DMS153 (cell line): ENCODE measurements at places on chromosomes 3 and 15.
A peak's percentile ranks its signal among the peaks of the same experiment; 100 is the strongest.

DNA sequence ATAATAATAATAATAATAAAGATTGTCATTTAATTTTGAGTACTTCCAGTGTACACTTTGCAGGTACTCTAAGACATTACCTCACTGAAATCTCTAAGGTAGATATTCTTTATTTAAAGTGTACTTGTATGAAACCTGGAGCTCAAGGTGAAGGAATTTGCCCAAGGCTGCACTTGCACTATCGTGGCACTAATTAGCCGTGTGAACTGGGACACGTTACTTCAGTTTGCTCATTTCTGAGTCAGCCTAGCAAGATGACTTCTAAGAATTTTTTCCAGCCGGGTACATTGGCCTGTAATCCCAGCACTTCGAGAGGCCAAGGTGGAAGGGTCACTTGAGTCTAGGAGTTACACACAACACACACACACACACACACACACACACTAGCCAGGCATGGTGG is 33.5 kb downstream of the MLH1 start:
- DNase-seq, result no peak

GRCh38 chr3:55826731-55827496 is 339.8 kb upstream of the WNT5A start:
- DNase-seq, result no peak

GRCh38 chr3:150238995-150239619 is 169.0 kb upstream of the TSC22D2 start:
- DNase-seq, result peak; percentile 51

DNA sequence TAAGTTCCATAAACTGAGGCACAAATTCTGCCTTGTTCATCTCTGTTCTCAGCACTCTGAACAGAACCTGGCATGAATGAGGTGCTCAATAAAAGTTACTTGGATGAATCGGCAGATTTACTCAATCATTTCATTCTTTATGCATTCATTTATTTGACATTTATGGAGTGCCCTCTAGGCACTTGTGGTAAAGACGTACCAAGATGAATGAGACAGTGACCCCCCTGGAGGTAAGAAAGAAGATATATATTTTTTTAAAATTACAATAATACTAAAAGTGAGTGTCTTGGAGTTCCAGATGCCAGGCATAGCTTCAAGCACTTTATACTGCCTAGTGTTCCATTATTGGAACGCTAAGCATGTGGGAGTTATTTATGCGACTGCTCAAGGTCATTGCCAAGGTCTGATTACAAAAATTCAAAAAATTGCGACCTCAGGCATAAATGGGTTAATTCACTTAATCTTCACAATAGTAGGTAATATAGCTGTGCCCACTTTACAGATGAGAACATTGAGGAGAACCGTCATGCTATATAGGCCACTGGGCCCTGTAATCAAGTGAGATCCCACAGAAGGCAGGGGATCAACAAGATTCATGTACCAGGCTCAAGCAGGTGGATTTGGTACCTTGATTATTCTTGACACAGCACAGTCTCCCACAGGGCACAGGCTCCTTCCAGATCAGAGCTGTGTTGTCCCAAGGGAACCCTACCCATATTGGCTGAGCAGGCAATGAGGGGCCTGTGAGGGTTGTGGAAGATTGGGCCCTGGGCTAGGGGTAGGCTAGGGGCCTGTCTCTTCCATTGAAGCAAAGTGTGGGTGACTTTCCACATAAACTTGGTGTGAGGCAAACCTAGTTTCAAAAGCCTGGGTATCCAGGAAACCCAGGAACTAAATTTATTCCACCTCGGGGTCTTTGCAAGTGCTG is 10.7 kb downstream of the XIRP1 start:
- DNase-seq, result no peak

- DNase-seq, result no peak
These were observed 31.9 kb downstream of the ITGA11 start for GRCh38 chr15:68400066-68400456.

- no peak for DNase-seq
These were observed 361.0 kb downstream of the TAFA4 start for GRCh38 chr3:68571321-68571720.

DNA sequence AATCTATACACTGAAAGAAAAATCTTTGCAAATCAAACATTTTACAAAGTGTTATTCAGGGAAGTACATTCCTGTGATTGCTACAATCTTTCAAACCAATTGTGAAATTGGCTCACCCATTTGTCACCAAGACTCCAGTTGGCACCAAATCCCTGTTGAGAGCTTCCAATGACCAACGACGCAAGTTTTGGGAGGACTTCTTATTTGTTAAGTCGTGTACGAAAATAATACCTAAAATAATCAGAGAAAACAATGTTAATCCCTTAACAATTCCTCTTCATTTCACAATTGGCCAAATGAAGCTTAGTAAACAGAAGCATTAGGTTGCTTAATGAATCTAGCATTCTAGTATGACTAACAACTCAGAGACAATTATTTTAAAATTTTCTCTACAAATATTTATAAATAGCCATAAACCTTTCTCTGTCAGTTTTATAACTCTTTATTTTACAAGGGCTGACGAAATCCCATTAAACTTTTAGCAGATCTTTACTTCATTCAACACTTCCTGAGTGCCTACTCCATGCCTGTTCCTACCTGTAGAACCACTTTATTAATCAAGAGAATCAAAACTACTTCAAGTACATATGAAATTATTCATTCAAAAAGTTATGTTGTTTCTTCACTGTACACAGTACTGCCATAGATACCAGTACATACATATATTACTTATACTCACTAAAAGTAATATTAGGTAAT is 24.0 kb upstream of the HGD start:
- DNase-seq, result no peak

DNA sequence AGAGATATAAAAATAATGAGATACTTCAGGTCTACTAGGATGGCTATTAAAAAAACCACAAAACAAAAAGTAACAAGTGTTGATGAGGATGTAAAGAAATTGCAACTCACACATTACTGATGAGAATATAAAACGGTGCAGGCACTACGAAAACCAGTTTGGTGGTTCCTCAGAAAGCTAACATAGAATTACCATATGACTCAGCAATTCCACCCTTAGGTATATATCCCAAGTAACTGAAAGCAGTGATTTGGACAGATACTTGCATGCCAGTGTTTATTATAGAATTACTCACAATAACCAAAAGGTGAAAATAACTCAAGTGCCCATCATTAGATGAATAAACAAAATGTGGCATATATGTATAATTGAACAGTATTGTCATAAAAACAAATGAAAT is 87.5 kb upstream of the MELTF start:
- DNase-seq, result no peak

DNA sequence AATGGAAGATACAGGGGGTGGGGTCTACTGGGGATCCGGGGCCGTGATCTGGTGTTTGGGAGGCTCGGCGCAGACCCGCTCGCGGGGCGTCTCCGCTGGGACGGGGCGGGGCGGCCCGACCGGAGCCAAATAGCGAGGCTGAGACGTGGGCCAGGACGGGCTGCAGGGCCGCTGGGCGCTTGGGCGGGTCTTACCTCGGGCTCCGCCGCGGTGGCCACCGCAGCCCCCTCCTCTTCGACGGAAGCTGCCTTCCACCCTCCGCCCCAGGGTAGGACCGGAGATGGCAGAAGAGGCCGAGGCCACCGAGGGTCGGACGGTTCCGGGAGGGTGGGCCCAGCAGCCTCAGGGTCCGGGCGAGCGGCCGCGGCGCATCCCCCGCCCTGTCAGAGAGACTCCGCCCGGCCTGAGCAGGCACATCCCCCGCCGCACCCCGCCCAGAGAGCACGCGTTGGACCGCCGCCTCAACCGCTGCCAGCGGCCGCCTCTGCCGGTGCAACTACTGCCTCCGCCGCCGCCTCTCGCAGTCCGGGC is 399 bp downstream of the MYO9A start:
- DNase-seq, result no peak

- no peak for DNase-seq
These were observed 212.4 kb downstream of the IL5RA start for GRCh38 chr3:2897821-2898220.

GRCh38 chr3:103057003-103057402 is 622.2 kb downstream of the ZPLD1 start:
- DNase-seq, result no peak

GRCh38 chr3:126961191-126961790 is 21.6 kb upstream of the PLXNA1 start:
- no peak for DNase-seq

DNA sequence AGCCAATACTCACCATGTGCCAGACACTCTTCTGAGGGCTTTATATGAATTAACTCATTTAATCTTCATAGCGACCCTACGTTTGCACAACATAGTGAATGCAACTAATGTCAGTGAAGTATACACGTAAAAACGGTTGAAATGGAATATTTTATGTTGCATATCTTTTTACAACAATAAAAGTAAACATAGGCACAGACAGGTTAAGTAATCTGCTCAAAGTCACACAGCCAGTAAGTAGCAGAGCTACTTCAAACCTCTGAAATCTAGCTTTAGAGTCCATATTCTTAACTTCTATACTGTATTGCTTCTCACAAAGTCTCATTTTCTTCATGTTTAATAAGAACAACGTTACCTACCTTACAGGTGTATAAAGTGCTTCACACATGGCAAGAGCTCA is 1.6 kb downstream of the SEC11A start:
- DNase-seq, result no peak

- DNase-seq, result no peak
These were observed 15.5 kb upstream of the ZBED2 start for GRCh38 chr3:111610612-111611054.

- no peak for DNase-seq
These were observed 37.5 kb downstream of the SNAPC5 start for GRCh38 chr15:66459818-66460615.

DNA sequence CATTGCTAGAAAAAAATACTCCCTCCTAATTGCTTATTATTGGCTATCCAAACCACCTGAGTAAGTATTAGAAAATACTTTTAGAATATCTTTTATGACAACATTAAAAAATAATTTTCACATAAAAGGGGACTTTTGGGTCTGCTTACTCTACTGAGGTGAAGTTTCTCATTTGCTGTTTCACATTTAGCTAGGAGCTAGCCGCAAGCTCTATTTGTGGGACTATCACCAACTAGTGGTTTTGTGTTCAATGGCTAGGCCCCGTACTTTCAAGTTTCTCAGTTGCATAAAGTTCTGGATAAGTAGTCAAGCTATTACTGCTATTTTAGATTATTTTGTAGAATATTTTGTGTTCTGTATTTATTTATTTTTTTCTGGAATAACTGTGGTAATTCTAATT is 244.2 kb upstream of the SLITRK3 start:
- DNase-seq, result no peak

- DNase-seq, result no peak
These were observed 301.4 kb downstream of the GABRG3 start for GRCh38 chr15:27272427-27272826.

GRCh38 chr3:134072881-134073582 is 43.3 kb upstream of the SLCO2A1 start:
- no peak for DNase-seq

DNA sequence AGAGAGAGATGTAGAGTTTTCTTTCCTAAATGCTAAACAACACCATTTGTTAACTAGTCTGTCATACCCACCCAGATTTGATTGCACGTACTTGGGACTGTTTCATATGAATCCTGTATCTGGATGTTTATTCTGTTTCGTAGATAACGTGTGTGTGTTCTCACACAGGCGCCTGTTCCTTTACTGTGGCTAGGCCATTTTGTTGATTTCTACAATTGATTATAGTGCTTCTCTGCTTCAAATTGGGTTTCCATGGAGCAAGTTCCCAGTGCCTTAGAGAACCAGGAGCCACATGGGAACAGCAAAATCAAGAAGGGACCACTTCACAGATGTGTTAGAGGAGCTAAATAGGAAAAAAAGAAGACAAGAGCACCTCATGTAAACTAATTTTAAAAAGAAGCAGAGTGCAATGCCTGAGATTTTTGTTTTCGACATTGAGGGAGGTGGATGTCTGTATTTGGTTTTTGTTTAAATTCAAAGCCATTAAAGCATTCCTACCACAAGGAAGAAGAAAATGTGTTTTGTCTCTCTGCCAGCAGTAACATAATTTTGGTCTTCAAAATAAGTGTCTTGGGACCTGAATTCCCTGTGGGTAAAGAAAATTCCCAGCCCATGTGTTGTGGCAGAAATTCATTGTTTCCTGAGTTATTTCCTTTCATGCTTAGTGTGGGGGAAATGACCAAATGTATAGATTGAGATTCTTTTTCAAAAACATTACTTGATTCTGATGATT is 424.0 kb upstream of the C2CD4B start:
- no peak for DNase-seq

GRCh38 chr3:138172625-138173024 is 2.1 kb downstream of the DBR1 start:
- DNase-seq, result no peak

GRCh38 chr3:76083992-76084391 is 298.6 kb upstream of the ZNF717 start:
- no peak for DNase-seq

DNA sequence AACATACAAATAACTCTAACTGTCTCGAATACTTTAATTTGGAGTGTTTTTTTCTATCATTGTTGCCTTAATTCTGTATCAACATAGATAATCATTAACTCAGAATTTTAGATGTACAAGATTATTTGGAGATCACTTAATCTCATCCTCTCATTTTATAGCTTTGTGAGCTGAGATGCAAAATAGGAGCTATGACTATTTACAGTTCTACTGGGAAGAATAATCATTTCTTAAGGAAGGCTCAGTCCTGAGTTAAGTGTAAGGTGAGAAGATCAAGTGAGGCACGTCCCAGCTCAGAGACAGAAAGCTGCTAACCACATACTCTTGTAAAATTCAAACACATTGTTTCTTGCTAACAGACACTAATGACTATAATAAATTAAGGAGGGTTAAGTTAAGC is 66.2 kb downstream of the CCDC54 start:
- DNase-seq, result no peak

DNA sequence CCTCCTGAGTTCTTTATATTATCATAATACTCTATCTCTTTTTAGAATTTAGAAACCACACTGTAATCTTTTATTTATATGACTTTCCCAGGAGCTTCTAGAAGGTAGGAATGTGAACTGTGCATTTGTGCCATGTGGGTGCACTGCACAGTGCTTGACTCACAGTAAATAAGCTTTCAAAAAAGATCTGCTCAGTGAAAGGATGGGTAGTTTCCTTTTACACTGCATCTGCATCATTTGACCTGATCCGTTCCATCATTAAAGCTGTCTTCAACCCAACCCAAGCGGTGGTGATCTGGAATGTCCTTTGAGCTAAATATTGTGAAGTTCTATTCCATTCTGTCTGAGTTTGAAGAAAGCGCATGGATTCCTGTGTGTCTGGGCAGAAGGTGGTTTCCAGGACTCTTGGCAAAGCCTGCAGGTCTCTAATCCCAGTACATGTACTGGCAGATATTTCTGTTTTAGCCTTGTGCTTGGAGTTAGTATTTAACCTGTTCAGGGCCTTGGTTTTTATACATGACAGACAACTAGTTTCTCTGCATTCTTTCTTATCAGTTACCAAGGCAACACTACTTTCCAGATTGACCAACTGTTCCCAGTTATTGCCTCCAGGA is 96.7 kb downstream of the DHX30 start:
- no peak for DNase-seq

DNA sequence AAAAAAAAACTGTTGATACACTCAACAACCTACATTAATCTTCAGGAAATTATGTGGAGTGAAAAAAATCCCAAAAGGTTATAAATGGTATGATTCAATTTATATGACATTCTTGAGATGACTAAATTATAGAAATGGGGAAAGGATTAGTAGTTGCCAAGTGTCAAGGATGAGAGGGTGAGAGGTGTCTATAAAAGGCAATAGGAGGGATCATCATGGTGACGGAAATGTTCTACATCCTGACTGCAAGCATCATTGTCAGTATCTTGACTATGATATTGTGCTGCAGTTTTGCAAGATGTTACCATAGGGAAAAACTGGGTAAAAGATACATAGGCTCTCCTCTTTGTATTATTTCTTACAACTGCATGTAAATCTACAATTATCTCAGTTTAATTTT is 125.6 kb downstream of the FRMD5 start:
- DNase-seq, result no peak
